ENCODE measurements at places on chromosomes 1 and 21. TPM values are rescaled to one million over a fixed set of nuclear protein-coding genes. Genes with fewer than 3 reads are reported as not detected.

Gene PBX1
- total RNA-seq: 0.15 TPM

Gene GPR37L1
- total RNA-seq: not detected

Gene SPSB1
- 4.8 TPM for total RNA-seq

Gene SH3D21
- total RNA-seq: 6.9 TPM

Gene RBM34
- total RNA-seq: 116 TPM

Gene SPRR4
- total RNA-seq: not detected

Gene CGN
- total RNA-seq: 0.17 TPM

Gene NIBAN1
- total RNA-seq: 60.9 TPM

Gene PRRX1
- total RNA-seq: not detected

Gene EYA3
- 27.8 TPM for total RNA-seq

Gene CRNN
- not detected for total RNA-seq

Gene HUNK
- total RNA-seq: 0.17 TPM

Gene HSPA6
- not detected for total RNA-seq

Gene C4BPB
- total RNA-seq: 2.1 TPM

GRCh38 chr1:163747855-163748254 is 426.1 kb downstream of the NUF2 start:
- no peak for DNase-seq

DNA sequence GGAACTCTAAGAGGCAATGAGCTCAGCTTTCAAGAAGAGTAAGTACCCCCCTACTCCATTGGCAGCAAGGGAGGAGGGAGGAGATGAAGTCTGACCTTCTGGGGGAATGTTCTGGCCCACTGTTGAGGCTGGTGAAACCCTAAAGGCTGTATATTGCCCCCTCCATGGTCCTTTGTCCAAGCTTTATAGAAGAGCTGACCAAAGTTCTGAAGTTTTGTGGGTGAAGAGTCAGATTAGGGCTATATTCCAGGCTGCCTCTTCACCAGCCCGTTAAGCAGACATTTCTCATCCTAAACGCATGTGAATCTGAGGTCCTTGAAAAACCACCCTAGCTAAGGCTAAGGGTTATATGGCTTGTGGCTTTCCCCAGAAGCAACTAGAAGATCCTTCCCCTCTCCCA is 1.4 kb downstream of the C1orf94 start:
- DNase-seq: no peak

DNA sequence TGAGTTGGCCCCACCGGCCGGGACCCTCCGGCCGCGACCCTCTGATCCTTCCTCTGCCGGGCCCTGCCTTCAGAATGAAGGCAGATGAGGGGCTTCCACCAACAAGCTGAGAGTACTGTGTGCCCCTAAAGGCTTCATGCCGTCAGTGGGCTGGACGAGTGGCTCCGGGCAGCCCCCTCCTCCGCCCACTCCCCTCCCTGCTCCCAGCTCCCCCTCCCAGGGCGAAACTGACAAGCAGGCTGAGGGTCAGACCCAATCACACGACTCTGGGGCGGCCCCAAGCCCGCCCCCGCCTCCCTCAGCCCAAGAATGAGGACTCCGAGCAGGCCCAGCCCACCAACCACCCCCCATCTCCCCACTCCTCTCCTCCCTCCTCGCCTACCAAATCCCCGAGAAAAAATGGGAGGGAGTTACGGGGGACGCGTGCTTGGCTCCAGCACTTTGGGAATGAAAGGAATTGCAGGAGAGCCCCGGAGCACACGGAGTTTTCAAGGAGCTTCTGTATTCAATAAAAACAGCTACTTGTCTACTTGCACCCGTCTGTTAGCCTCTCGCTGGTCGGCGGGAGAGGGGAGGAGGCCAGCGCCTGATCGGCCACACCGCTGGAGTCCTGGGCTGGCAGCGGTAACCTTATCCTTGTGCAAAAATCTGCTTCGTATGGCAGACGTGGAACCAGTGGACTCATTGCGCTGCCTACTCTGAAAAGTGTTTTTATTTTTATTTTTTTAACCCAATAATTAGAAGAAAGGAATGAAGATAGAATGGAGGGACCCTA is at the start of gene COL11A1:
Gene COL11A1 (minus strand): TSS at position 147 of the 775 bp plus-strand sequence. CDS start 344 bp downstream, outside the sequence.
- DNase-seq: no peak

- peak; percentile 88 for DNase-seq
Observed at GRCh38 chr1:203765029-203765837, at the start of gene LAX1. TSS of gene LAX1 (plus strand) at chr1:203765183. CDS start at chr1:203765566, 383 bp downstream.

DNA sequence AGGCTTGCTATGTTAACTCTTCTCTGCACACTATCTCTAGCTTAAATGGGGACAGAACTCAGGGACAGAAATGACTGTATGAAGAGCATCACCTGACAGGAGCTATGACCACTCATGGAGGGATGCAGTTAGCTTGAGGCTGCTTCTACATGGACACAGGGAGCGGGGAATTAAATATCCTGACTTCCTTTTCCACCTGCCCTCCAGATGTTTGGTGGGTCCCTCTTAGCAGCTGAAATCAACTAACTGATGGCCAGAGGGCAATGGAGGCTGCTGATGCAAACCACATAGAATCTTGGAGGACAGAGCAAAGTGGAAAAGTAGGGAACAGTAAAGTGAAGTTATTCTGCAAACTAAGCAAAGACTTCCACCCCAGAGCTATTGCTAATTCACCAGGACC is 214.1 kb downstream of the USH2A start:
- no peak for DNase-seq

- DNase-seq: no peak
Observed at GRCh38 chr1:234871710-234872271, 256.8 kb downstream of the TOMM20 start.

DNA sequence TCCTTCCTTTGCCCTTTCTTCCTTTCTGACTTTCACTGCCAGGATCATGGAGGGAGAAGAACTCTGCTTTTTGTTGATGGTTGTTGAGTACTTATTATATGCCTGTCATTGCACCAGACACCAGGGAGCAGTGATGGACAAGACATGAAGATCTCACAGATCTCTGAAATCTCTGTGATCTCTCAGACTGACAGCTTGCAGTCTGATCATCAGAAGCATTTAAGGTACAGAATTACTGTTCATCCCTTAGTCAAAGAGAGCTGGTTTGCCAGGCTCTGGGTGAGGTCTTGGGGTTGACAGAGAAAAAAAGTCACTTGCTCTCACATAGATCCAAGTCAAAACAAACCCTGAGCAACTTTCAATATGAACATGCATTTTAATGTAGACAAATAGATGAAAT is 299.5 kb upstream of the FMN2 start:
- no peak for DNase-seq

GRCh38 chr1:21232044-21232443 is 55.3 kb upstream of the EIF4G3 start:
- DNase-seq: peak; percentile 44

DNA sequence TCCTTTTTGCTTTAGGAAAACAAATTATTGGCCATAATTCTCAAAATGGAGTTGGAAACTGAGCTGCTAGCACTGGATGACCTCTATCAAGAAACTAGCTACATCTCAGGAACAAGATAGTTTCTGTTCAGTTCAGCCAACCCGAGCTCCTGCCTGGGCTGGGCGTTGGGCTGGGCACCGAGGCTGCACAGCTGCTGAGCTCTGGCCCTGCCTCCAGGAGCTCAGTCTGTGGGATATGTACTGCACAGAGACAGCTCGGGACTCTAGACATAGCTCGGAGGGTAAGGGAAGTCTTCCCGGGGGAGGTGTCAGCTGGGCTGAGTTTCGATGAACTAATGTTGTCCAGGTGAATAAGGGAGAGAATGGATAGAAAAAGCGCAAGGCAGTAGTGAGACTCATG is 24.5 kb upstream of the SLC1A7 start:
- no peak for DNase-seq

DNA sequence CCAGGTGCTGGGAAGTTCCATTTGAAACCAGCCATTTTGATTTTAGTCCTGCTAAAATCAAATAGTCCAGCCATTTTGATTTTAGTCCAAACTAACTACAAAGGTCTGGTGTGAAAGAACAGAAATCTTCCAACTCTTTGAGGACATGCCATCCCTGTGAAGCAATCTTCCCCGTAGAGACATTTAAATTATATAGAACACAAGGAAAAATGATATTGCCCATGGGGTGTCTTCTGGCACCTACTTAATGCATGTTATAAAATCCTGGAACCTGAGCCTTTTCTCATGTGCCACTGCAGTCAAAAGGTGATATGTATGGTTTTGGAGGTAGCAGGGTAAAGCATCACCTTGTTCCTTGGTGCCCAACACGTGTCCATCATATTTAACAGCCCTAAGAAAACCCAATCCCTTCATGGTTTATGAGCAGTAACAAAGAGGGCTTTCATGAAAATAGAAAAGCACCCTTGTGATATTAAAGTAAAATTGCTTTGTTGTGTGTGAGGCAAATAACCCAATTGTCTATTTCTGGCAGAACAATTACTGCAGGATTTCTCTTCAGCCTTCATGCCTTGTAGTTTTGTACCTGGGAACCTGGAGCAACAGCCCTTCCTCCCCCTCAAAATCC is 26.3 kb downstream of the ANGPTL7 start:
- DNase-seq: no peak

DNA sequence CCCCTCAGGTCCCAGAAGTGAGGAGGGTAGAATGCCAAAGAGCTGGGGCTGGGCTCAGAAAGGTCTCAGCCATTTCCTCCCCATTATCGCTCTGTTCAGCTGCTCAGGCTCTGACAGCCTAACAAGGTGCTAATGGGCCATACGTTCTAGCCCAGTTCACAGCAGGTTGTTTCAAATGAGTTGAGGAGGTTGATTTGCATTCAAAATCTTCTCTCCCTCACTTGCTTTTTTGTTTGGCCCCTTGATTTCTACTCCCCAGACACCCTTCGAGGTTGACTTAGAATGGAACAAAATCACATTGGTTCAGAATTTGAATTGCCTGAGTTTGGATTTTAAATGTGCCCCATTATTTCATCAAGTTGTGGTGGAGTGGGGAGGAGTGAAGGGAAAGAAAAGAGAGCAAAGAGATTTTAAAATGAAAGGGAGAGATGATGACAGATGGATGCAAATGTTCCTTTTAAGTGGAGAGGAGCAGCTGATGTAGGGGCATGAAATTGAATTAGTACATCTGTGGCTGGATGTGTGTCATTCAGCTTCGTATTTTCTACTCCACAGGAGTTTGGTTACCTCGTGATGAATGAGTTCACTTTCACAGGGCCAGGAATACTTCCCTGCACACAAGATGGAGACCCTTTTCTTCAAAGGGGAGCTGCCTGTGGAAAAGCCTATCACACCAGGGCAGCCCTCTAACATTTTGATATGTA is 425.8 kb upstream of the CAMK1G start:
- DNase-seq: no peak

GRCh38 chr1:224623310-224623714 is 7.2 kb downstream of the CNIH3 start:
- DNase-seq: no peak

DNA sequence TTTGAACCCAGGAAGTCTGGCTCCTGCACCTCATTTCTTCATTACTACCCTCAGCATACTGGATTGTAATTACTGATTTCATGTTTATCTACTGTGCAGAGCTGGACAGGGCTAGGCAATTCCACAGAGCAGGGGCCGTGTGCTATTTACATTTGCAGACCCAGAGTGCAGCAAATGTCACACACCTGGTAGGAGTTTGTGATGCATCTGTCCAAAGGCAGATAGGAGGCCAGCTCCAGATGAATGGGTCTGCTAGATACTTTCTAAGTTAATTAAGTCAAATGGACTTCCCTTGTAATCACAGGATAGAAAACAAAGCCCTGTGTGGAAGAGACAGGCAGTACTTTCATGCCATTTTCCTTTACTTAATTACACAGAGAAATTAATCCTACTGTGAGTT is 46.2 kb downstream of the PGBD5 start:
- no peak for DNase-seq

DNA sequence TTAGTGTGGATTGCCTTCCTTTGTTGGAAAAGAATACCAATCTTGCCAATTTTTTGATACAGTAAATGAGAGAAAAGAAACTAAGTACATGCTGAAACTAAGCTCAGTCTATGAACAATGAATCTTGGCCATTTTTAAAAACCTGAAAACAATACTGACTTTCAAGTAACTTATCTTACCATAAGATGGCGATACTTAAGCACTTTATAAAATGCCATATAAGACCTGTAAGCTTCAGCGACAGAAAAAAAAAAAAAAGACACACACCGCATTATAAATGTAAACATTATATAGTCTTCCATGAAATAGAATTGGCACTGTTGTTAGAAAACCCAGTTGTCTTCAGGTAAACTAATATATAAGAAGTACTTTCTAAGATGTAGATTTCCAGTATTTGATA is 3.0 kb downstream of the OLFM3 start:
- no peak for DNase-seq

- no peak for DNase-seq
Observed at GRCh38 chr1:6105763-6106162, 60.1 kb downstream of the KCNAB2 start.

GRCh38 chr1:69109277-69109676 is 458.4 kb upstream of the LRRC7 start:
- no peak for DNase-seq

GRCh38 chr1:38917337-38917736 is 24.3 kb downstream of the RHBDL2 start:
- DNase-seq: no peak

DNA sequence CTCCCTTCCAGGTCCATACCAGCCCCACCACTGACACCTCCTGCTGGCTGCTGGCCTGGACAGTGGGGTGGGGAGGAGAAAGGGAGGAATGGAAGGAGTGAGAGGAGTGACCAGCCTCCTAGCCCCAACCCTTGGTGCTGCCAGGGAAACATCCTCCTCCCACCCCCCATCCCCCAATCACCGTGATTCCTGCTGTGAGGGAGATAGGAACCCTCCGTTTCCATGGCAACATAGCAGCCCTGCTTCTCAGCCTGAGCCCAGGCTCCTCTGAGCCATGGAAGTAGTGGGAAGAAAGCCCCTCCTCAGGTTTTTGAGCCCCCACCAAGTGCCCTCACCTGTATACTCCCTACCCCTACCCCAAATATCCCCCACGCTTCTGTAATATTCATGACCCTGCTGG is 44.4 kb upstream of the SCMH1 start:
- no peak for DNase-seq

GRCh38 chr21:43689556-43690337 is 29.2 kb upstream of the PDXK start:
- DNase-seq: no peak

GRCh38 chr1:189432753-189433152 is 1044.9 kb downstream of the BRINP3 start:
- DNase-seq: no peak

DNA sequence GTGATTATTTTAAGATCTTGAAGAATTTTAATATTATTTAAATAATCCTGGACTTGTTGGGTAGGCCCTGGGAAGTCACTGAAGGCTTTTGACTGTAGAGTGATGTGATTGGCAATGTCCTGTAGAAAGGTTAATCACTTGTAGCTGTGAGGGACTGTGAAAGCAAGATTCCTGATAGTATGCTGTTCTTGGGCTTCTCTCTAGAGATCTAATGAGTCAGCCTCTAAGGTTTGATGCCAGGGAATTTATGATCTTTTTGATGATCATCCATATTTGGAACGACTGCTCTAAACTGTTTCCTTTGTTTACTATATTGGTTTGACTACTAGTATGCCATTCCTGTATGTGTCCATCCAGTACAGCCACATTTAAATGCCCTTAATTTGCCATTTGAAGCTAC is 56.5 kb downstream of the CAMSAP2 start:
- no peak for DNase-seq

GRCh38 chr1:174775621-174776020 is 224.1 kb upstream of the CACYBP start:
- DNase-seq: no peak

GRCh38 chr1:232965912-232966217 is 15.5 kb downstream of the NTPCR start:
- no peak for DNase-seq

- no peak for DNase-seq
Observed at GRCh38 chr1:239826211-239826610, 265.5 kb upstream of the FMN2 start.

Measured in activated CD4-positive, alpha-beta T cell treated with anti-CD3 and anti-CD28 coated beads, Interleukin-2, amount 10 ng/mL, durations not matched to agents 7 days and 5 days (primary cell).